ENCODE measurements at places on chromosomes 5 and 9.
A peak's percentile ranks its signal among the peaks of the same experiment; 100 is the strongest.

DNA sequence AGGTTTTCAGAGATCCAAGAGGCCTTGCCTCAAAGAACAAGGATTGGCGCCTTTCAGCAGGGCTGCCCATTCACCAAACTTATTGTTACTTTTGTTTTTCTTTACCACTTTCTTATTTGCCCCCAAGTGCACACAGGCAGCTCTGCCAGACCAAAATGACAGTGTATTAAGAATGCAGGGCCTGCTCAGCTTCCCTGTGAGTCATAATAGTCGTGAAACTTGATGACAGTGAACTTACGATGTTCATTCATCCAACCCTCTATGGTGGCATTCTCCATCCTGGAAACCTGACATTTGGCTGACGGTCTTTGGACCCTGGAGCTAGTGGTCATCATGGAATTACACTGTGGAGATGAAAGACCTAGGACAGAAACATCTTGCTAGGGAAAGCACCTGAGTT, 44.3 kb downstream of the UBE2QL1 start:
- no peak for DNase-seq

- no peak for DNase-seq
These were observed 51.1 kb downstream of the KLF4 start for GRCh38 chr9:107438211-107439031.

GRCh38 chr9:129608561-129609481, 12.1 kb downstream of the C9orf50 start:
- no peak for DNase-seq

- no peak for DNase-seq
These were observed 19.4 kb downstream of the SARDH start for GRCh38 chr9:133718563-133719315.

- DNase-seq: no peak
These were observed 706.4 kb downstream of the SEMA5A start for GRCh38 chr5:8839361-8840055.

DNA sequence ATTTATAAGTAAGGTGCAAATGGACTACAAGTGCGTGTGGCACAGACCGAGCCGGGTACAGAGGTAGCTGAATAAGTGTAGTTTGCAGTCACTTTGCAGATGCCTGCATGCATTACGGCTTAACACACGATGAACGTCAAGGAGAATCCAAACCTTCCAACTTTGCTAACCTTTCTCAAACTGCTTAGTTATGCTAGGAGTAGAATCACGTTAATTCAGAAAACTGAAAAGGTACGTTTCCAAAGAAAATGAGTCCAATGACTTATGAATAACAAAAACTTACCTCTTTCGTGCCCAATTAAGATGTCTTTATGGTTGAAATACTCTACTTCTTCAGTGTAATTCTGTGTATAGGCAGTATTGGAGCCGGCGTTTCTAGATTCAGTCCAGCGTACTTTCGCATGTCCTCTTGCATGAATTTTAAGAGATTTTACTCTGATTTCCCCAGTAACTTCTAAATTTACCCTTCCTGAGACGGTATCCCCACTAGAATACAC, 539 bp downstream of the ARRDC3 start:
- no peak for DNase-seq

GRCh38 chr9:7570107-7570720, 229.4 kb downstream of the DMAC1 start:
- DNase-seq: peak; percentile 60

GRCh38 chr5:157855404-157855994, 3.4 kb downstream of the CLINT1 start:
- DNase-seq: no peak

DNA sequence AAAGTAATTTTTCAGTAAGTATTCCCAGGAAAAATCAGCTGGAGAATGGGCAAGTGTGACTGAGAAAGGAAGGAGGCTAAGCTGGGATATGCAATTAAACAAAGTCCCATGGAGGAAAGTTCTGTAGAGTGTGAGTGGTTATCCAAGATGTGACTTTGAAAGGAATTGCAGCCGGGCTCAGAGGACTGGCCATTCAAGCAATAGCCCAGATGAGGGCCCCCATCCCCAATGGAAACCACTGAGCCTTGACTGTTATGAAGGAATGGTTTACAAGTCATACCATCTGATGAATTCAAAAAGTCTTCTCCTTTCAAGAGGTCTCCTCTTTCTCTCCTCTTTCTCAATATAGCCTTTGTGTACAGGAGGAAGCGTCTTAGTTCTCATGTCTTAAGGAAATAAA, 6.5 kb downstream of the LVRN start:
- DNase-seq: no peak

DNA sequence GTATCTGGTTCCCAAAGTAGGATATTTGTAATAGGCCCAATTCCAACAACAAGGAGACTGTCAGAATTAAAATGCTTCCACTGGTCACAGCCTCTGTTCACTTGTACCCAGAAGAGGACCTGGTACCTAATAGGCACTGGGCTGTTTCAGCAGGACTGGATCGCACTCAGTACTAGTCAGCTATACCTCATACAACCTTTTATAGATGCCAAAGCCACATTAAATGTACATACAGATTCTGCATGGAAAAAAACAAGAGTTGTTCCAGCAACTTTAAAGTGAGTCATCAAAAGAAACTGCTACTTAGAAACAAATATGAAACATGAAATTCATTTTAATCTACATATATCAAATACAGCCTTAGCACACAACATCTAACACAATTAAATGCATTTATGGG, 87.5 kb downstream of the GPR21 start:
- DNase-seq: no peak

GRCh38 chr9:105055917-105056316, 128.0 kb upstream of the ABCA1 start:
- DNase-seq: no peak

- peak; percentile 66 for DNase-seq
These were observed 1.4 kb upstream of the ATOSB start for GRCh38 chr9:35116898-35117551.

- no peak for DNase-seq
These were observed 330.6 kb downstream of the RAB3C start for GRCh38 chr5:58913406-58913990.

- DNase-seq: peak; percentile 57
These were observed 68.7 kb downstream of the SEMA4D start for GRCh38 chr9:89428901-89429890.

DNA sequence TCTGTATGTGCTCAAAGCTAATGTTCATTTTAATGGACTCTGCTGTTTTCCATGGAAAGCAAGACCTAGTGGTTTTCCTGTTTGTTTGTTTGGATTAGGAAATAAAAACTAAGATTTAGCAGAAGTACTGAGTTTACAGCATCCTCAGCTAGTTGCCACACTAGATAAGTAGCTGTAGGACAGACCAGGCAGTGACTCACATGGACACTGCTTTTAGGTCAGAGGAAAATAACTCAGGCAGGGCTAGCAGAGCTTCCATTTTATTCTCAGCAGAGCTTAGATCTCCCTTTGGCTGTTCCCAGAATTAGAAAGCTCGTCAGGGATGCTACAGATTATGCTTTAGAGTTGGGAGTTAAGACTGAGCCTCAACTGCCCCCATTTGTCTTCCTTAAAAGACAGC, 204.4 kb downstream of the SH3GL2 start:
- DNase-seq: no peak

DNA sequence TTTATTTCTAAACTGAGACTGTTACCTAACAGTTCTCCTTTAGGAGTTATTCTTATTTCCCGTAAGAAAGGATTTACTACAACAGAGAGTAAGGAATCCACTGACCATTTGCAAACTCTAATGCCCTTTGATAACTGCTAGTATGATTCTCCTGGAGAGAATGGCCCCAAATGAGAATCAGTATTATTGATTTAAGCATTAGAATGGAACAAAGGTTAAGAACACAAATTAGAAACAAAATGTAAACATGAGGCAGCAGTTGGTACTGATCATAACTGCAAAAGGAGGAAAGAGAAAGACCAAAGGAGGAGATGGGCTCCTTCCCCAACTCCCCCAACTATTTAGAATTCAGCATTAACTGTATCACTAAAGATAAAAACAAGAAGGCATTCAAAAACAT, 30.7 kb downstream of the PSIP1 start:
- DNase-seq: no peak

DNA sequence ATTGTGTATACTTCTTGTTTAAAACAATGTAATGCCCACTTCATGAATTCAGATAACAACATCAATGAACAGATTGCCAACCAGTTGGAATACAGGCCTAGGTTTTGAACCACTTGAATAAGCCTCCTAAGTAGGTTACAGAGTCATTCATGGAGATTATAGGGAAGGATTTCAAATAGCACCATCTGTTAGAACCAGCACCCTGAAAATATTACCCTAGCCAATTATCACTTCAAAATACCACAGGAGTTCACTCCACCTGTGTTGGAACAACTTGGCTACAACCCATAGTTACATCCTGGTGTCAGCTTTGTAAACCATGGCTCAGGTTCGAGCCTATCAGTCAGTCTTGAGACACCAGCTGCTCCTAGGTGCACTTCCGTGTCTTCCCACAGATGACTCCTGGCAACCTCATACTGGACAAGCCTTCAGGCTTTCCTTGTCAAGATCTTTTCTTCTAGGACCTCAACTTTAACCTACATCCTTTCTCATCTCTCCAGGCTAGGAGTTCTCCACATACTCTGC, 350.0 kb downstream of the DEPDC1B start:
- DNase-seq: no peak

DNA sequence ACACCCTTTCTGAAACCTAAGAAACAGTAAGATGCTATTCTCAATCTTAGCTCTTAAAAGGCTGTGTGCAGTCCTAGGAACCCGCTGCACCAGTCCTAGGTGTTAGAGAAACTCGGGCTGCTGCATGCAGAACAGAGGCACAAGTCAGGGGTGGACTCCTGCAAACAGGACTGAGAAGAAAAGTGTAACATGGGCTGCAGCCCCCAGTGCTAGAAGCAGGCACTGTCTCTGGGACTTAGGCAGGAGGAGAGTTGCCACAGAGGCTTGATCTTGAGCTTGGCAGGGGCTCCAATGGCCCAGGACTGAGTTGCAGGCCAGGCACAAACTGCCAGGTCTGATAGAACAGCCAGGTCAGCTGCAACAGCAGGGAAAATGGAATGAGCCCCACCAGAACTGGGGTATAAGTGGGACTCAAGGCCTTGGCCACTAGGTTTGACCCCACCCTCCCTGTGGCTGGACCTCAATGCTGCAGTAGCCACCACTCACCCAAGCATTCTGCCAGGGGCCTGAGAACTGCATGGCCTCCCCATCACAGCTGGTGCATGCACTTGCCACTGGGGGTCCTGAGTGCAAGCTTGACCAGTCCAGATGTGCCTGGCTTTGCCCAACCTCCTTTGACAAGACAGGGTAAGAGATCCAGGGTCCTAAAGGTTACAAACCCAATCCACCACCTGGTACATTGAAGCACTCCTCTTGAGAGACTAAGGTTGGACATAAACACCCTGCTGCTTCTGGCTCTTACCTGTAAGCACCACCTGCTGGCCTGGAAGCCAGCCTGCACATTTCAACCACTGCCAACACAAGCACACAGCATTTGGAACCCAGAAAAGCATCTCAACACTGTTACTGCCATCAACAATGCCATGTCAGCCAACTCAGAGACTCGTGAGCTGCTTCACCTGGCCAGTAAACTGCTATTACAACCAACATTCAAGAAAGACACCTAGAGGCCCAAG, 103.3 kb downstream of the FBXL17 start:
- no peak for DNase-seq

DNA sequence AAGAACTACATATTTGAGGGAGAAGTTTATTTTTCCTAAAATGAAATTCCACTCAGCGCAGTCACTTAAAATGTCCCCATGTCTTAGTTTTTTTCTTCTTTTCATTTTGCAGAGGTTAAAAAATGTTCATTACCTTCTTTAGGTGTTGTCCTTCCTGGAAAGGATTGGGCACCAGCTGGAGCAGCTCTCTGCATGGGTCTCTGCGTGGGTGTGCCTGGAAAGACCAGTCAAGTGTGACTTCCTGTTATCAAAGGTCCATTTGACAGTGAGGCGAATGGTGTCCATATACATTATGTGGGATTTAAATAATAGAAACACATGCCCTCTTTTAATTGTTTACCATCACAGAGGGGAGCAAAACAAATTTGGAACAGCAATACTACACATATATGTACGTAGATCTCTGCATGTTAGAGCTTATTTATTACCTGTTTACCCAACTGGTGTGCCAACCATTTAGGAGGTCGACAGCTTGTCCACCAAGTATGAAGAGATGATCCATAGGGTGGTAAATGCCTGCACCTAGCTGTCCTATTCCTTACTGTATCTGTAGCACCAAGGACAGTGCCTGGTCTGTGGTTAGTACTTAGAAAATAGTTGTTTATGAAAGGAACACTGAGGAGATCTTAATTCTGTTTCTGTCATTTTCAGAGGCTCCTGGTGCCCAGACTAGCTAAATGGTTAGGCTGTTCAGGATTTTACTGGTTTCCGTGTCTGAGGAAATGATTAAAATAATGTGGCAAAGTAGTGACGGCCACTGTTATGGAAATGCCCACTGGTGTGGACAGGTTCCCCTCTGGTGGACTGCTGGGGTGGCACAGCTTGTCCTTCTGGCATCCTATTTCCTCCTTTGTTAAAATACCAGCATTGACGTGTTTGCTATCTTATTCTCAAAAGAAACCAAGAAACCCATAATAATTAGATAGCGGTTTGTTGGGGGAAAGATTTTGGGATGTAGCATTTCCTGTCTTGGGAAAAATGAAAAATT, 200.4 kb downstream of the MAST4 start:
- DNase-seq: no peak

DNA sequence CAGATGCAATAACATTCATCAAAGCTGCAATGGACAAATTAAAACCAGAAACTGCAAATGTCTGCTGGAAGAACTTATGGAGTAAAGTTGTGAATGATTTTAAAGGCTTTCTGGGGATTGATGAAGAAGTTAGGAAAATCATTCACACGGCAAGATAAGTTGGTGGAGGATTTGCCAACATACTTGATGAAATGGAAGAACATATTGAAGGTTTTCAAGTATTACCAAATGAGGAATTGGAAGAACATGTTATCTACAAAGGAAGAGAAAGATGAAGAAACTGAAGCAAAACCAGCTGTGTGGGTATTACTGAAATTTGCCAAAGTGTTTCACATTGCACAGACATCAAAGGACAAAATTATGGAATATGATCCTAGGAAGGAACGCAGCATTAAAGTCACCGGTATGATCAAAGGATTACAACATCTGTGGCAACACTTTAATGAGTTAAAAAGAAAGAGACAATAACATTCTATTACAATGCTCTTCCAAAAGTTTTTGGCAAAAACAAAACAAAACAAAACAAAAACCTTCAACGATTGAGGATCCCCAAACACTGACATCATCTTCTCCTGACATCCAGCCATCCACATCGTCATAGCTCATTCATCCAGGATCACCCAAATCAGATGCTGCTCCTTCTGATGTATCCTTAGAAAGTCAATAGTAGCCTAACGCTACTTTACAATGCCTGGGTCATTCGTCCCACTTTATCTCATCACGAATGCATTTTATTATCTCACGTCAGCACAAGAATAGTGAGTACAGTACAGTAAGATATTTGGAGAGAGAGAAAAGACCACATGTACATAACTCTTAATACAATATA, 61.3 kb upstream of the SMC5 start:
- DNase-seq: no peak

- no peak for DNase-seq
These were observed 152.7 kb downstream of the FSTL4 start for GRCh38 chr5:133459474-133460160.

GRCh38 chr5:150568663-150569062, 60.7 kb downstream of the NDST1 start:
- no peak for DNase-seq
